NCI-H510A (cell line): ENCODE measurements at places on chromosomes 7 and 10.
A peak's percentile ranks its signal among the peaks of the same experiment; 100 is the strongest.

GRCh38 chr7:70678621-70679251, 453.2 kb upstream of the GALNT17 start:
- no peak for DNase-seq

DNA sequence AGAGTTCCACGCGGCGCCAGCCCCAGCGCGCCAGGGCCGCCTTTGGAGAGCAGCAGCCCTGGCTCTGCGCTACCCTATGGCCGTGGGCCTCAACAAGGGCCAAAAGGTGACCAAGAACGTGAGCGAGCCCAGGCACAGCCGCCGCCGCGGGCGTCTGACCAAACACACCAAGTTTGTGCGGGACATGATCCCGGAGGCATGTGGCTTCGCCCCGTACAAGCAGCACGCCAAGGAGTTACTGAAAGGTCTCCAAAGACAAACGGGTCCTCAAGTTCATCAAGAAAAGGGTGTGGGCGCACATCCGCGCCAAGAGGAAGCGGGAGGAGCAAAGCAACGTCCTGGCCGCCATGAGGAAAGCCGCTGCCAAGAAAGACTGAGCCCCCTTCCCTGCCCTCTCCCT, 144.1 kb downstream of the SRPK2 start:
- no peak for DNase-seq

GRCh38 chr7:45185864-45186250, 28.3 kb downstream of the RAMP3 start:
- no peak for DNase-seq

GRCh38 chr10:13340626-13341376, 7.3 kb downstream of the SEPHS1 start:
- DNase-seq = no peak

DNA sequence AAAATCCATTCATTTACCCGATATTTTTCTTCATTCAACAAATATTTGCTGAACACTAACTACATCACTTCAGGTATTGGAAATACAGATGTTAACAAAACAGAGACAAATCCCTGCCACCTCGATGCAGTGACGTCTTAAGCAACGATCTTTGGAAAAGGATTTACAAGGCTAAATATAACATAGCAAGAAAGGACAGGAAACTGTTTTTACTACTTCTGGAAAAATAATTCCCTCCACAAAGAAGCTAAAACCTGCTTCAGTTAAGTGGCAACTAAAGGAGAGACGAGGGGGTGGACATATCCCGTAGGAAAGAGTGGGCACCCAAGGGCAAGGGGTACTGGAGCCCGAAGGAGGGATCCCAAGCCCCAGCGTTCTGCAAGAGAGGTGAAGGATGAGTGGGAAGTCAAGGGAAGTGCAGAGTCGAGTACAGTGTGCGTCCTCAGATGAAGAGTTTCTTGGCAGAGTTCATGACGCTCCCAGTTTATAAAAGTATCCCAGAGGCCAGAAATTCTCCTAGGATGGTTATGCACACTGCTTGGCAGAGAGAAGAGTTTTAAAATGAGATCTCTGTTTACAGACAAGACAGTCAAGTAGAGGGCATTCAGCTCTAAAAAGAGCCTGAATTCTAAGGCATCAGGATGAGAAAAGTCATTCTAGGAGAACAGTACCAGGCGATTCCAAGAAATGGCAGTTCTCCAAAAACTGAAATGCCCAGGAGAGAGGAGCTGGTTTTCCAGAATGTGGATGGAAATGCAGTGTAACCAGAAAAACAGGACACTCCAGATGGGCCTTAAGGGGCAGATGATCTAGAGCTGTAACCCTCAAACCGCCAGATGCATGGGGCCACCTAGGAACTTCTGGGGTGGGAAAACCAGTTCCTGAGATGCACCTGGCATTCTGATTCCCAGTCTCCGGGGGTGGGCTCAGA, 97.3 kb downstream of the GRB10 start:
- DNase-seq = no peak

DNA sequence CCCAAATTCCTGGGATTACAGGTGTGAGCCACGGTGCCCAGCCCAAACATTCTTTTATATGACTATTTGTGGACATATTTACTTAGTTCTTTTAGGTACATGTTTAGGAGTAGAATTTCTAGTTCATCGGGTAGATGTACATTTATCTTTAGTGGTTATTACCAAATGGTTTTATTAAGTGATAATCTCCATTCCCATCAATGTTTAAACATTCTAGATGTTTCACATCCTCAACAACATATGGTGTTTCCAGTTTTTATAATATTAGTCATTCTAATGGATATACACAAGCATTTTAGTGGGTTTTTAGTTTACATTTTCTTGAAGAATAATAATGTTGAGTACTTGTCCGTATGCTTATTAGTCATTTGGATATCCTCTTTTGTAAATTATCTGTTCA, 131.7 kb downstream of the RTKN2 start:
- no peak for DNase-seq

- DNase-seq = no peak
Measured at GRCh38 chr7:29599026-29599425, 35.4 kb downstream of the PRR15 start.

DNA sequence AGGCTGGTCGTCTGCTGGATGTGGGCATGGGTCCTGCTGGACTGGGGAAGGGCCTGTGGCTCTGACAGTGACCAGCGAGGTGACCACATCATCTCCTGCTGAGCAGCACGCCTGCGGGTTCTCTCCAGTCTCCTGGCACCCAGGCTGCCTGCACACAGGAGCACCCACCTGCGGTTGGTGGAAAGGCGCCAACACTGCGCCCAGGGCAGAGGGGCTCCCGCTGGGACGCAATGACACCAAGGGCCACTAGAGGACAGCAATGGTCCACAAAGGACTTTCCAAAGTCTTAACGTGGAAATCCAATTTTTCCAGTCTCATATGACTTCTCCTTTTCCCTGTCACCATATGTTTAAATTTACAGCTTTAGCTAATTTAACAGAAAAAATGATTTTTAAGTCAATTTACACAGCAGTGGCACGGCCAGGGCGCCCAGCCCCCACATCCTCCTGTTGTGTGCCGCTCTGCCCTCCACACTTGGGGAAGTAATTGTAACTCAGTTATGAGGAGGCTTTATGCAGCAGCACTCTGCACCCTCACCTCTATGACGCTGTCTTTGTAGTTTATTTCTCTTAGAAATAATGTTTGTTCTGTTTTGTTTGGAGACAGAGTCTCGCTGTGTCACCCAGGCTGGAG, 38.1 kb downstream of the CFAP46 start:
- no peak for DNase-seq

- peak; percentile 78 for DNase-seq
Measured at GRCh38 chr10:97888641-97889262, 39.1 kb downstream of the GOLGA7B start.

DNA sequence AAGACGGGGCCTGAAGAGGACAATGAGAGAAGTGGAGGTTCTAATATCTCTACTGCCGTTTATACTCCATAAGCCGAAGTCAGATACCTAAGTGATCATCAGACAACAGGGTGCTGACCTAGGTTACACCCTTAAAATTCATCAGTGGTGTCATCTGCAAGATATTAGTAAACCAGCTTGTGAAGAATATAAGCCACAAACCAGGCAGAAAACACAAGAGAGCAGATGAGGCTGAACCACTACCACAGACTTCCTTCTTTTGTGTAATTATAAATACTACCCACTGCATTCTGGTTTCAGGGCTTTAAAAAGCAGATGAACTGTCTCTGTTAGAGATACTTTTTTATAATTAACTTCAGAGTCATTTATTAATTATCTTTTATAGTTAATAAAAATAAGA, 69.0 kb upstream of the LRRC17 start:
- no peak for DNase-seq

- DNase-seq = no peak
Measured at GRCh38 chr7:39609935-39610263, 13.5 kb upstream of the RALA start.

- no peak for DNase-seq
Measured at GRCh38 chr10:69800109-69800508, 1.6 kb upstream of the COL13A1 start.

DNA sequence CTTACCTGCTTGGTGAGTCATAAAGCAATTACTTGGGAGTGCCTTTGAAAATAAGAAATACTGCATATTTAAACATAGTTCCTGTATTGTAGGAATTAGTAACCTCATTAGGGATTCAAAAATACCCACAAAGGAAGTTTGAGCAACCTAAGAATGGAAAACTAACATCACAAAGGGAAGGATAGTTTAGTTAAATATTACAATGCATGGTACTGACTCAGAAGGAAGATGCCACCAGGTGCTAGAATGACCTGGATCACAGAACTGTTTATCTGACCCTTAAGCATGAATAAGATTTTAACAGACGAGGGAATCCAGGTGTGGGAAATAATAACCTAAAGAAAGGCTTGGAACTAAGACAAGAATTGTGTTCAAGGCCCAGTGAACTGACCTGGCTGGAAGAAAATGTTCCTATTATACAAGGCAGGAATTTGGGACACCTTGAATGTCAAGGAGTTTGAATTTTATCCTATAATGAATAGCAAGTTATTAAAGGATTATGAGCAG, 106.4 kb downstream of the GSAP start:
- DNase-seq = no peak

- no peak for DNase-seq
Measured at GRCh38 chr7:41808541-41808940, 105.7 kb upstream of the INHBA start.

GRCh38 chr7:92833766-92834506, 2.4 kb downstream of the CDK6 start:
- DNase-seq = no peak

DNA sequence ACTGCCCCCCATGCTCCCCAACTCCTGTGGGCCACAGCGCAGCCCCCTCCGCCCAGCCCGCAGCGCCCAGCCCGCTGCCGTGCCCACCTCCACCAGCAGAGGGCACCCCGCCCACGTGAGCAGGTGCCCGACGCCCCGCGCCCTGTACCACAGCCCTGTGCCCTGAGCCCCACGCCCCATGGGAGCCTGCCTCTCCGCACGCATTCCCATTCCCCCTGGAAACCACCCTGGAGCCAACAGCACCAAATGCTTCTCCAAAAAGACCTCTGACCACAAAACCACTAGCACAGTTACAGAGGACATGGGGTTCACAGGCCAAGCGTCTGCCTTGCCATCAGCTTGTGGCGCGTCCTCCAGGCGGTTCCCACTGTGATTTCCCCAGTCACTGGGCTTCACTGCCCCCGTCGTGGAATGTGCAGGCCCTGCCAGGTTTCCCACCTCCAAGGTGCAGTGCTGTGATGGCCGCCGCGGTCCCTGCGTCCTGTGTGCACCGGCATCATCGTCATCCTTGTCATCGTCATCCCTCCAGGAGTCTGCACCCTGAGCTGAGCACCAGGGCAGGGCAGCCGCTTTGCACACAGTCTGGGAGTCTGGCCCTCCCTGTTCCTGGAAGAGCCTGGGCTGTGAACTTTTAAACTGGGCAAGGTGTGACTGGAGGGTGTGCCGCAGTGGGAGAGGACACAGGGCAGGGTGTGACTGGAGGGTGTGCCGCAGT, 61.7 kb downstream of the PWWP2B start:
- DNase-seq = no peak

- DNase-seq = no peak
Measured at GRCh38 chr7:85220651-85221050, 33.8 kb upstream of the SEMA3D start.

DNA sequence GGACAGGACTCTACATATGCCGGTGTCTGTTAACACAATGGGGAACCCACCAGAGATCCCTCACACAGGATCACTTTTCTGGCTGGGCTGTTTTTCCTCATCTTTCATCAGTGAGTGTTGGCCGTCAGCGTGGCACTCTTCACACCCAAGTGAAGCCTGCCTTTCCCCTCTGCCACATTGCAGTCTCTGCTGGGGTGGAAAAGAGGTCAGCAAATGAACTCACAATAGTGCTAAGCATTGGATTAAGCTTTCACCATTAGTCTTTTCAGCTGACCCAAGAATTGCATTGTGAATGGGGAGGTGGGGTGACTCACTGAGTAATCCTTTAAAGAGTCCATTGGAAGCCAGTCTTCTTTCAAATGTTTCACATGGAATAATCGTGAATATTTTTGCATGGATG, 143.0 kb downstream of the KIAA1217 start:
- DNase-seq = no peak

- DNase-seq = no peak
Measured at GRCh38 chr7:665736-666453, 60.6 kb upstream of the DNAAF5 start.

DNA sequence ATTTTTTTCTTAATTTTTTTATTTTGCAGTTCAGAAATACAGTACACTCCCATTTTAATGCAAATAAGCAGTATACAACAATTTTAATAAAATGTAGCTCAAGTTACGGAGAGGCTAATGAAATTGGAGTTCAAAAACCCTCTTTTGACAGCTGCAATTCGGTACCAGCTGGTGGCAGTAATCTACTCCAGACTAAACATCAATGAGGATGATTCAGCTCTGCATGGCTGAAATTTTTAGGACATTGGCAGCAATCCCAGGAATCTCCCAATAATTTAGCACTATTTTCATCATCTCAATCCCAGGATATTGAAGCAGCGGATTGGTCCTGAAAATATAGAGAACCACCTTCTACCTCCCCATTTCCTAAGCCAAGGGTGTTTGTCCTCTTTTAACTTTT, 278.8 kb downstream of the CACNA2D1 start:
- no peak for DNase-seq

DNA sequence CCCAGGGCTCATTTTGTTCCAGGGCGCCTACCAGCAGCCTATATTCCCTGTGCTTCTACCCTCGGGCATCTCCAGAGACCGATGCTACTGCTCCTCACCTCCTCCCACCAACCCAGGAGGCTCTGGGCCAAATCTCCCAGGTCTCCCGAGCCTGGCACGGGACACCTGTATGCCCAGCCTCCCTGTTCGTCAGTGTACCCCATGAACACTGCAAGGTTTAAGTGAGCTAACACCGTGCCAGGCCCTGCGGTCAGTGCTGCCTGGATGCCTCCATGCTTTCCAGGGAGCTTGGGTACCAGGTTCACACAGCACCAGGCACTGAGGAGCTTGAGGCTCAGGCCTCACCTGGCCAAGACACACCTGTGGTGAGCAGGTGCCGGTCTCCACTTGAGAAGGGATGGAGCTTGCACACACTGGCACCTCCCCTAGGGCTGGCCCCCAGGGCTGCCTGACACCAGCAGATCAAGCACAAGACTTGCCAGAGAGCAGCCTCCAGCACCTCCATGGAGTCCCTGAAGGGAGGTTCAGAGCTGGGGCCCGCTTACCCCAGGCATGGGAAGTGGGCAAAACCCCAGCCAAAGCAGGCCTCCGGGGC, 80.3 kb downstream of the FAM53B start:
- peak; percentile 71 for DNase-seq

GRCh38 chr7:72394016-72394415, 18.1 kb downstream of the CALN1 start:
- no peak for DNase-seq

DNA sequence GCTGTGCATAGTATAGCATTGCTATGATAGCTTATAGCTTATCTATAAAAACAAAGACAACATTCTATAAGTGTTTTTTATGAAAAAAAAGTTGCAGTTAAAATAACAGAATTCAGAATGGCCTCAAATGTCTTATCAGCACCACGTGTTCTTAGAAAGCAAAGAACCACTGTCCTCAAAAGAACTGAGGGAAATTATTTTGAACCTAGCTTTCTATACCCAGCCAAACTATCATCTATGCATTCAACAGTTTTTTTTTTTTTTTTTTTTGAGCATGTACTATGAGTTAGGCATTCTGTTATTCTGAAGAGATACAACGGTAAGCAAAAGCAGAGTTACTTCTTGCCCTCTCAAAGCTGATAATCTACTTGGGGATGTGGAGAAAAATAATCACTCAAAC, 247.8 kb downstream of the CREB5 start:
- DNase-seq = no peak

- DNase-seq = no peak
Measured at GRCh38 chr7:24706211-24707170, 50.8 kb downstream of the GSDME start.

GRCh38 chr10:71088054-71088453, 124.3 kb upstream of the UNC5B start:
- no peak for DNase-seq
